Fibroblast of pulmonary artery (primary cell): ENCODE measurements at places on chromosomes 6 and 20.

- no peak for DNase-seq
These were observed 82.2 kb downstream of the TIAM2 start for GRCh38 chr6:155077331-155077730.

GRCh38 chr20:2005831-2006426 lies 12.1 kb upstream of the PDYN start:
- peak; percentile 68 for DNase-seq

GRCh38 chr6:105424175-105424783 lies 21.4 kb upstream of the PREP start:
- DNase-seq, result peak; percentile 77

DNA sequence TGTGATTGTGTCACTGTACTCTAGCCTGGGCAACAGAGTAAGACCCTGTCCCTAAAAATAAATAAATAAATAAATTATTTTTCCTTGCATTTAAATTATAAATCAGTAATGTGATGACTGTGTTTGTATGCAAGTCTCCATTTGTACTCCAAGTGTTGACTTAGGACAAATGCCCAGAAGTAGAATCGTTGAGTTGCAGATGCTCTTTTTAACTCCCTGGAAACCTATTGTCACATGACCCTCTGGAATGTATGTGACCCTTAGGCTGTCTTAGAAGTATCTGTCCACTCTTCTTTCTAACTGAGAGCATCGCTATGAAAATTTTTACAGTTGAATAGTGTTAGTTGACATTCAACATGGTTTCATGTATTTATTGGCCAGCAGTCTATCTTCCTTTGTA lies 18.8 kb downstream of the OR2A4 start:
- DNase-seq, result no peak

DNA sequence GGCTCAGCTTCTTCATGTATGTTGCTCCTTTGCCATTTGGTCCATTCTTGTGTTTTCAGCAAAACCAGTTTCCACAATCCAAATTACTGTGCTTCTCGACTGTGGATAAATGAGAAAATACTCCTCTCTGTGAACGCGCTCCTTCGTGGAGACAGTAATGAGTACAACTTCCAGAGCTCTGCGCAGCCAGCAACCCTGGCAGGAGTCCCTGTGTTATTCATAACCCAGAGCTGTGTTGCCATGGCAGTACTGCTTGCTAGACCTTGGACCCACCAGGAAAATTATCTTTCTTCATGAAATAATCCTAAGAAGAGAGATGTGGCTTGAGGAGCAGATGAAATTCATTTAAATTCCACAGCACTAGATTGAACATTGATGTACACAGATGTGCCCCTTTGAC lies 73.7 kb downstream of the SLC22A3 start:
- DNase-seq, result peak; percentile 83

DNA sequence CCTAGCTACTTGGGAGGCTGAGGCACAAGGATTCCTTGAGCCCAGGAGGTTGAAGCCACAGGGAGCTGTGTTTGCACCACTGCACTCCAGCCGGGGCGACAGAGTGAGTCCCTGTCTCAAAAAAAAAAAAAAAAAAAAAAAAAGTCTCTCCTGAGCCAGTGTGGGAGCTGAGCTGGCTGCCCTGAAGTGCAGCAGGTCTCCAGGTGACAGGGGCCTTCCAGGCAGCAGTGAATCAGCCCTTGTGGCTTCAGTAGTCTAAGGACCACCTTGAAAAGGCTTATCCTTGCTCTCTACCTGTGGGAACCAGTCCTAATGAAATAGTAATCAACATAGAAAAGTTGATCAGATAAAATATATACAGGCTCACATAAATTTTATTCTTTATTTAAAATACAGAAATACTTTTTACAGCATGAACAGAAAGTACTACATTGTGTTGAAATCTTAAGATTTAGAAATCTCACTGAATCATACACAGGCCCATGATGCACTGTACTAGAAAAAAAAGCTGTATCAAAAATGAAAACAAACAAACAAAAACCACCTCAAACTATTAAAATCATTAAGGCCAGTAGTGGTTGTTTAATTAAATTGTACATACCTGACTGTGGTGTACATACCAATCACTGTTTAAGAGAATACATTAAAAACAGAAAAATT lies 128.9 kb downstream of the SCML4 start:
- DNase-seq, result peak; percentile 40

- DNase-seq, result no peak
These were observed 361.0 kb upstream of the EYS start for GRCh38 chr6:66068033-66068432.

GRCh38 chr20:10385850-10386544 lies 48.0 kb downstream of the MKKS start:
- peak; percentile 63 for DNase-seq

GRCh38 chr6:6865611-6866010 lies 242.2 kb upstream of the RREB1 start:
- no peak for DNase-seq

GRCh38 chr20:53578492-53579222 lies 15.0 kb downstream of the ZNF217 start:
- peak; percentile 96 for DNase-seq

- DNase-seq, result peak; percentile 31
These were observed 66.4 kb downstream of the PLEKHG1 start for GRCh38 chr6:150666071-150666470.

DNA sequence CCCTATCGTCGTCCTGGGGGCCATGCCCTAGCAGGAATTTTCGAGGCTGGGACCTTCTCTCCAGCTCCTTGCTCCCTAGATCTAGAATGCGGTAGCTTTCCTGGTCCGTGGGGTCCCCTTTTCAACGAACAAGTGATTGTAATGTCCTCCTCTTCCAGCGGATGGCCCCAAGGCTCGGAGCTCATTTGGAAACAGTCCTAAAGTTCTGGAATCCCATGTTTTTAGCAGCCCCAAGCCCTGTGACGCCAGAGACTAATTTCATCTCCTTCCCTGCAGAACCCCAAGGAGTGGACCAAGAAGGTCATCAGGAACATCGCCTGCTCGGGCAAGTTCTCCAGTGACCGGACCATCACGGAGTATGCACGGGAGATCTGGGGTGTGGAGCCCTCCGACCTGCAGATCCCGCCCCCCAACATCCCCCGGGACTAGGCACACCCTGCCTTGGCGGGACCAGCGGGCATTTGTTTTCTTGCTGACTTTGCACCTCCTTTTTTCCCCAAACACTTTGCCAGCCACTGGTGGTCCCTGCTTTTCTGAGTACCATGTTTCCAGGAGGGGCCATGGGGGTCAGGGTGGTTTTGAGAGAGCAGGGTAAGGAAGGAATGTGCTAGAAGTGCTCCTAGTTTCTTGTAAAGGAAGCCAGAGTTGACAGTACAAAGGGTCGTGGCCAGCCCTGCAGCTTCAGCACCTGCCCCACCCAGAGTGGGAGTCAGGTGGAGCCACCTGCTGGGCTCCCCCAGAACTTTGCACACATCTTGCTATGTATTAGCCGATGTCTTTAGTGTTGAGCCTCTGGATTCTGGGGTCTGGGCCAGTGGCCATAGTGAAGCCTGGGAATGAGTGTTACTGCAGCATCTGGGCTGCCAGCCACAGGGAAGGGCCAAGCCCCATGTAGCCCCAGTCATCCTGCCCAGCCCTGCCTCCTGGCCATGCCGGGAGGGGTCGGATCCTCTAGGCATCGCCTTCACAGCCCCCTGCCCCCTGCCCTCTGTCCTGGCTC lies 48.5 kb downstream of the PYGB start:
- DNase-seq, result no peak

DNA sequence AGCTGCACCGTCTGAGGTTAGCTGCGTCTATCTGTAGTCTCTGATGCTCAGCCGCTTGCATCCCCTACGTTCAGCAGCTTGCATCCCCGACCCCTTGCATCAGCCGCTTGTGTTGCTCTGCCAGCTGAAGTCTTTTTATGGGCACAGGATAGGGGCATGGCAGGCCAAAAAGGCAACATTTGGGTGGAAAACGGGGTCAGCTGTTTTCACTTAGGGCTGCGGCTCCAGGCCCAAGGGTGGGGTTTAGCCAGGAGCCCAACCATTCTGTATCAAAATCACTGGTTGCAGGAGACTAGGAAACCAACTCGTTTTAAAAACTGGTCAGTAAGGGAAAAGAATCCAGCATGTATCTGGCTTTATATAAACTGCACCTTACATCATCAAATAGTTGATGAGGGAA lies 49.9 kb downstream of the FAM50B start:
- DNase-seq, result no peak

DNA sequence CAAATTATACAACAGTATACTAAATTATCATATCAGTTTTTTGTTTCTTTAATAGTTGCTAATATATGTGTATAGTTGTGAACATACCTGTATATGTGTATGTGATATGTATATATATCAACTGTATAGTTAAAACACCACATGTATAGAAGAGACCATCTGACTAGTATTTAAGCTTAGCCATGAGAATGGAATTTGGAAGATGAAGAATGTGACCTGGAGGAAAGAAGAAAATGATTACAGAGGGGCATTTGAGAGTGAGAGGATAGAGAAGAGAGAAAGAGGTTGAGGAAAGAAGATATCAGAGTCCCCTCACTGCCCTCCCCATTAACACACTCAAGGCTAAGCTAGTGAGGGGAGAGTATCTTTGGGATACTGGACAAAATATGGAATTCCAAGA lies 335.9 kb downstream of the BCKDHB start:
- no peak for DNase-seq
